Activated T-helper 2 cell treated with anti-CD3 and anti-CD28 coated beads, Interferon-gamma antibody, Interleukin-2, Interleukin-4, amounts not matched to agents 10 μg/mL and 5 μg/mL and 100 μg/mL, durations not matched to agents 14 hours and 24 hours and 36 hours (primary cell): ENCODE measurements at places on chromosomes 2 and 18.

GRCh38 chr2:79124907-79125720 lies 4.8 kb downstream of the REG1A start:
- DNase-seq = no peak

- DNase-seq = no peak
Observed at GRCh38 chr18:38023871-38024270, 458.3 kb upstream of the CELF4 start.

DNA sequence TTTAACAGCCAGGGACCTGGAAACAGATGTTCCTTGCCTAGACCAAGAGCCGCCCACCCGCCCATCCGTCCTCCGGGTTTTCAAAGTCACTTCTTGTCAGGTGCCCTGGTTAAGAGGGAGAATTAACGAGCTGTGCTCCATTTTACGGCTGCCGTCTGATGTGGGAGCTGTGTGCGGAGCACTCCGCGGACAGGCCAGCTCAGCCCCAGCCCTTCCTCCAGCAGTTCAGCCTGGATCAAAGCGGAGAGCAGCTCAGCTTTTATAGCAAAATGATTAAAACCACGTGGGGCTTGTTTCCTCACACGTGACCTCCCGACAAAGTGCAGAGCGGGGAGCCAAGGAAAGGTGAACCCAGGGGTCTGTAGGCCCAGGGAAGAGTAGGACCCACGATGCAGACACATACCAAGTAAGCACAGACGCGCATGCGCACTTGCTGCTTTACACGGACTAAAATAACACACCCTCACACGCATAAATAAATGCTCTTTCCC lies 46.1 kb upstream of the PKDCC start:
- no peak for DNase-seq

- DNase-seq = no peak
Observed at GRCh38 chr18:74551452-74551851, 17.2 kb downstream of the CNDP1 start.

- no peak for DNase-seq
Observed at GRCh38 chr2:230619491-230619890, 93.2 kb upstream of the CAB39 start.

GRCh38 chr2:99338029-99338585 lies 918 bp downstream of the EIF5B start:
- DNase-seq = no peak

DNA sequence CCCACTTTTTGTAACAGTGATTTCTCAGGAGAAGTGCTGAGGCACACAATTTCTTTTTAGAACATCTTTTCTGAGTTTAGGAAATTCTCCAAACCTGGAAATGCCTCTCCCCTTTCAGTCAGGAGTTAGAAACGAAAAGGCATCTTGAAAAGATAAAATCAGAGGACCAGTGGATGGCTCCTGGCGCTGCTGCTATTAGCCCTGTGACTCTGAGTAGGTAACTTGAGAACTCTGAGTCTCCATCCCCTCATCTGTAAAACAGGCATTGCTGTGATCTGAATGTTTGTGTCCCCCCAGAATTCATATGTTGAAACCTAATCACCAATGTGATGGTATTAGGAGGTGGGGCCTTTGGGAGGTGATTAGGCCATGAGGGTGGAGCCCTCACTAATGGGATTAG lies 50.2 kb downstream of the EHD3 start:
- DNase-seq = no peak

GRCh38 chr2:163637871-163638270 lies 97.9 kb downstream of the FIGN start:
- DNase-seq = no peak

GRCh38 chr2:177575358-177575757 lies 182.8 kb downstream of the AGPS start:
- no peak for DNase-seq

DNA sequence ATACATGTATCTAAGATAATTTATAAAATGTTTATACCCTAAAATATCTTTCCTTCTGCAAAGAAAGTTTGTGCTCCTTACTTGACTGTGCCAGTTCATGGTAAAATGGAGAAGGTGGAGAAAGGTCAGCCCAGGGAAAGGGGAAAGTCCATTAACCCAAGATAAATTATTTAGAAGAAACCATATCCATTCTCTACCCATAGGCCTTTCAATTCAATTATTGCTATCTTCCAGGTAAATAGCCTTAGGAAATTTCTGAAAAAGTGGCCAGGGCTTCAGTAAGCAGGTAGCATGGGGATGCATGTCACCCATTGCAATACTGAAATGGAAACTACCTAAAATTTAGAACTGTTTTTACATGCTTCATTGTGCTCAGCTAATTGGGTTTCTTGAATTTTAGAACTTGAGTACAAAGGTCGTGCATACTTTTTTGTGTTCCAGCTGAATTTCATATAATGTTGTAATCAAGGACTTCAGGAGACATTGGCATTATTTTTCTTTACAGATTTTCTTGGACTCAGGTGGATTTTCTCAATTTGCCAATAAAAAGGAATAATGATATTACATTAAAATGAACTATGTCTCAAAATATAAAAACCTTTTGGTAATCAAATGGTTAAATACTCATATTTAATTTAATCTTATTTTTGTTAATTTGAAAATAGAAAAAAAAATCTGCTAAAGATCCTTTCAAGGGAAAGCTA lies 124.9 kb downstream of the CSRNP3 start:
- DNase-seq = no peak

- no peak for DNase-seq
Observed at GRCh38 chr2:16588565-16588964, 77.1 kb downstream of the CYRIA start.

DNA sequence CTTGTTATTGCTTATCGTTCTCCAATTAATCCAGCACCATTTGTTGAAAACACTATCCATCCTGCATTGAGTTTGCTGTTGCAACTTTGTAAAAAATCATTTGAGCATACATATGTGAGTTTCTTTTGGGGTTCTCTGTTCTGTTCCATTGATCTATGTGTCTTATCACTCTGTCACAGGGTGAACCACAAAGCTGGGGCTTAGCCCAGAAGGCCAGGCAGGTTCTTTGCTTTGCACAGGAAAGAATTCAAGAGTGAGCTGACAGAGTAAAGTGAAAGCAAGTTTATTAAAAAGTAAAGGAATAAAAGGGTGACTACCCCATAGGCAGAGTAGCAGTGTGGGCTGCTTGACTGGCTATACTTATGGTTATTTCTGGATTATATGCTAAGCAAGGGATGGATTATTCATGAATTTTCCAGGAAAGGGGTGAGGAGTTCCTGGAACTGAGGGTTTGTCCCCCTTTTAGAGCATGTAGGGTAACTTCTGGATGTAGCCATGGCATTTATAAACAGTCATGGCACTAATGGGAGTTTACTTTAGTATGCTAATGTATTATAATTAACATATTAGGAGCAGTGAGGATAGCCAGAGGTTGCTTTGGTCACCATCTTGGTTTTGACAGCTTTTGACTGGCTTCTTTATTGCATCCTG lies 46.8 kb downstream of the RNF138 start:
- DNase-seq = no peak

DNA sequence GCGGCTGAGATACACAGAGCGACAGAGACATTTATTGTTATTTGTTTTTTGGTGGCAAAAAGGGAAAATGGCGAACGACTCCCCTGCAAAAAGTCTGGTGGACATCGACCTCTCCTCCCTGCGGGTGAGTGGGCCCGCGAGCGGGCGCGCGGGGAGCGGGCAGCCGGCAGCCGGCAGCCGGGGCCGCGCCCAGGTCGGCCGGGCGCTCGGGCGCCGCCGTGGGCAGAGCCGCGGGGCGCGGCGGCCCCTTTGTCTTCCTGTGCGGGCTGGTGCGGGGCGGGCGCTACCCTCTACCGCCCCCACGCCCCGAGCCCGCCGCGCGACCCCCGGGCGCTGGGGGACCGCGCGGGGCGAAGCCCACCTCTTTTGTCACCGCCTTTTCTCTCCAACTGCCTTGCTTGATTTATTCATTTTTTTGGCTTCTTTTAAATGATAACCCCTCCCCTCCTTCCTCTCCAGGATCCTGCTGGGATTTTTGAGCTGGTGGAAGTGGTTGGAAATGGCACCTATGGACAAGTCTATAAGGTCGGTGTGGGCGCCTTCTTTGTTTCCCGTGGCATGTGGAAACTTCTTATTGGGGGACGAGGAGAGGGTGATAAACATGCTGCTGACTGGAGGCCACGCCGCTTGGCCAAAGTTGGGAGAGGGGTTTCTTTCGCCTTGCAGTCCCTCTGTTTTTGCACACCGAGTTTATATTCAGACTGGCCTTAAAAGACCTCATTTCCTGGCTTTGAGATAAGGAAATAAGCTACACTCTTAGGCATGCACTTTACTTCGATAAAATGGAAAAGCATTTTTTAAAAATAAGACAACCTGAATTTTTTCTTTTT lies 722 bp downstream of the MAP4K4 start:
- DNase-seq = no peak

- no peak for DNase-seq
Observed at GRCh38 chr2:227654426-227654825, 12.2 kb upstream of the SCYGR5 start.

GRCh38 chr2:233961905-233962304 lies 44.7 kb downstream of the TRPM8 start:
- DNase-seq = no peak

DNA sequence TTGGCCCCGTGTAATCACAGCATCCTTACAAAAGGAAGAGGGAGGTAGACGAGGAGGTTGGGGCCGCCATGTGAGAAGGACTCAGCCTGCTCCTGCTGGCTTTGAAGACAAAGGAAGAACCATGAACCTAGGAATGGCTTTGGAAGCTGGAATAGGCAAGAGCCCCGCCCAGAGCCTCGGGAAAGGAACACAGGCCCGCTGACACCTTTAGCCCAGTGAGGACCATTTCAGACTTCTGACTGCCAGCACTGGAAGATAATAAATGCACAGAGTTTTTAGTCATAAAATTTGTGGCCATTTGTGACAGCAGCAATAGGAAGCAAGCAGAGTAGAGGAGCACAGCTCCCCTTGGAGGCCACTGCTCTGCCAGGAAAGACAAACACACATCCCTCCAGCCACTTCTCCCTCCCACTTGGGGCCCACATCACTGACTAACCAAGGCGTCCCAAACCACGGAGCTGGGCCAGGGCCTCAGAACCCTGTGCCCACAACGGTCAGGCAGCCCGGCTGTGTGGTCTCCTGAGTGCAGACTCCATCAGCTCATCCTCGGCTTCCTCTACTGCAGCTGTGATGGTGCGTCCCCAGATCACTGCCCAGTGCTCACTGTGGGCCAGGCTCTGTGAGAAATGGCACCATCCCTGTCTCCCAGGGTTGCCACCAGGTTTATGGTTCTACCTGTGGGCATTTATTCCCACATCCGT lies 39.7 kb downstream of the TFCP2L1 start:
- DNase-seq = no peak

DNA sequence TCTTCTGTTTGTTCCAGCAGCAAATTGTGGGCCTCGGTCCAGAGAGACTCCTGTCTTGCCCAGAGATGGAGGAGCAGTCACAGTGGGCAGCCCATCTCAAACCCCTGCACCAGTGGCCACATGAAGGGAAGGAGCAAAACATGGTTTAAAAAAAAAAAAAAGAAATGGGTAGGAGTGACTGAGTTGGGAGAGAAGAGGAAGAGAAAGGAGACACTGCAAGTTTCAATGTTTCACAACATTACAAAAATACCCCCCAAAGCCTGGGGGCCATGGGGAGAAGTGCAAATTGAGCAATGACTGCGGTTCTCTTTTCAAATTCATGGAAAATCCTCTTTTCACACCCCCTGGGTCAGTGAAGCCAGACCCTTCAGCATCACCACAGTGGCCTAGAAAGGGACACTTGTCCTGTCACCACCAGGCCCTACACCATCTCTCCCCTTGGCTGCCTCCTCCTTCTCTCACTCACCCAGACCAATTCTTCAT lies 117.1 kb downstream of the ZFP36L2 start:
- DNase-seq = no peak

GRCh38 chr2:45288532-45289417 lies 279.5 kb upstream of the SIX2 start:
- no peak for DNase-seq

DNA sequence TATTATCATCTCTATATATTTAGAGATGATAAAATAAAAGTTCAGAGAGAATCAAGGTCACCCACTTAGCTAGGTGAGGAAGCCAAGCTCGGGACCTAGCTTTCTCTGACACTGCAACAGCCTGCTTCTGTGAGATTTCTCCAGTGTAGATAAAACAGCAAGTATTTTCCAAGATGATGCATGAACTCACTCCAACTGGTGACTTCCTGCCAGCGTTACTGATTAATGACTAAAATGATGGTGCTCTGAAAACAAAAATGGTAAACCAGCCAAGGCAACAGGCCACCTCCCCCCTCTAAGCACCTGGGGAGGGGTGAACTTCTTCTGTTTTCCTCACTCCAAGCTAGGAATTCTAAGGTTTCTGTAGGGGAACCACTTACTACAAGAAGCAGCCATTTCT lies 510.2 kb upstream of the ID2 start:
- no peak for DNase-seq

GRCh38 chr2:71385012-71385411 lies 53.4 kb downstream of the ZNF638 start:
- DNase-seq = no peak

DNA sequence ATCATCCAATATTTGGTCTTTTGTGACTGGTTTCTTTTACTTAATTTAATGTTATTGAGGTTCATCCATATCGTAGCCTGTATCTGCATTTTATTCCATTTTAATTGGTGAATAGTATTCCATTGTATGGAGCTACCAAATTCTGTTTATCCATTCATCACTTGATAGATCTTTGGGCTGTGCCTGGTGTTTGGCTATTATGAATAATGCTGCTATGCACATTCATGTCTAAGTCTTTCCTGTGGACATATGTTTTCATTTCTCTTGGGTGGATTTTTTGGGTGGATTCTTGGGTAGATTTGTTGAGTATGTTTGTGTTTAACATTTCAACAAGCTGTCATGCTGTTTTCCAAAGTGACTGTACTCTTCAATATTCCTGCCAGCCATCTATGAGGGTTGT lies 52.5 kb upstream of the NEDD4L start:
- DNase-seq = no peak

- no peak for DNase-seq
Observed at GRCh38 chr2:182038576-182038975, 52.9 kb downstream of the PPP1R1C start.

GRCh38 chr2:146305164-146305563 lies 1539.7 kb upstream of the ACVR2A start:
- no peak for DNase-seq

GRCh38 chr18:67219821-67220220 lies 296.7 kb downstream of the DSEL start:
- DNase-seq = no peak

GRCh38 chr2:238979636-238980035 lies 131.8 kb downstream of the TWIST2 start:
- DNase-seq = no peak
